GM04504 (cell line): ENCODE measurements at places on chromosomes 6 and 20.
A peak's percentile ranks its signal among the peaks of the same experiment; 100 is the strongest.

GRCh38 chr20:16654858-16655535 is 74.8 kb upstream of the SNRPB2 start:
- no peak for DNase-seq

DNA sequence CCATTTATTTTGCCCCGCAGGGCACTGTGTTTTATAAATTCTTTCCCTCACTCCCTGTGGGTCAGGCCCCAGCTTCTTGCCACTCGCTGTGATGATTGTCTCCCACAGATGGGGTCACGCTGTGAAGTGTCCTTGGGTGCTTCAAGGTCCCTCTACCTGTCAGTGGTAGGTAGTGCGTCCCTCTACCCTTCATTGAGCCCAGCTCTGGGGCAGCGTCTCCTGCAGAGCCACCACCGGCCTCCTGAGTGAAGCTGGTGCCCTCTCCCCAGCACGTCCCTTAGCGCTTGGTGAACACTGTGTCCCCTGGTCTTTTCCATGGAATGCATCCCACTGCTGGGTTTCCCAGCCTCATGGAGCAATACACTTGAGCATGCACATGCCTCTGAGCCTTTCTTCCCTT is 108.2 kb downstream of the NRN1 start:
- DNase-seq: no peak

GRCh38 chr6:109059153-109059552 is 35.5 kb downstream of the SESN1 start:
- no peak for DNase-seq

DNA sequence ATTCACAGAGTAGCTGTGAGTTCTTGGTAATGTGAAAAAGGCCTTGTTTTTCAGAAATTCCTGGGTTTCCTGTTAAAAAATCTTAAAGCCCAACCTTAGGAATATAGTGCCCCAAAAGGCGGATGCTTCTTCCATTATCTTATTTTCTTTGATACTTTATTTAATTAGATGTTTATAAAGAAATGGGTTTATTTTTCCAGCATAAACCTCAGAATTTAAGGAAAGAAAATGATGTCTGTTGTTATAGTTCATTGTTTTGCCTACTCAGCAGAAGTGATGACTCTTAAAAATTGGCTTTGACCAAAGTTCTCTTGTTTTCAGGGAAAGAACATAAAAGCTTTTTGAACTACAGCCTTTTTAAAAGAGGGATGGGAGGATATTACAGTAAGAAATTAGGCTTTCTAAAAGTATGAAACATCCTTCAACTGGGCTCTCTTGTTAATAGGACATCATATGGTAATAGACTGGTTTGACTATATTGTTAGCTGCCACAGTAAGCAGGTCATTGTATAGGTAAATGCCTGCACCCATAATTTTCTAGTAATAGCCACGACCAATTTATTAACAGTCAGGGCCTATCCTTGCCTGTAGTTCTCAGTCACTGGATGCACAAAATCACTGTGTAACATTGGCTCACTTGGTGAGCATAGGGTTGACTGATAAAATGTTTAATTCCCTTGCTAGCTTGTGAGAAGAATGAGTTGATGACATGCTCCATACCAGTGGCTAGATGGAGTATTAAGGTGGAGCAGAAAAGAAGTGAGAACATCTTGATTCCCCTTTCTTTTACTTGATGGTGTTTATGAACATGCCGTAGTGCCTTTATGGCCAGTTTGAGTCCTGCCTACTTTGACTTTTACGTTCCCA is 5.2 kb downstream of the SRSF6 start:
- no peak for DNase-seq

DNA sequence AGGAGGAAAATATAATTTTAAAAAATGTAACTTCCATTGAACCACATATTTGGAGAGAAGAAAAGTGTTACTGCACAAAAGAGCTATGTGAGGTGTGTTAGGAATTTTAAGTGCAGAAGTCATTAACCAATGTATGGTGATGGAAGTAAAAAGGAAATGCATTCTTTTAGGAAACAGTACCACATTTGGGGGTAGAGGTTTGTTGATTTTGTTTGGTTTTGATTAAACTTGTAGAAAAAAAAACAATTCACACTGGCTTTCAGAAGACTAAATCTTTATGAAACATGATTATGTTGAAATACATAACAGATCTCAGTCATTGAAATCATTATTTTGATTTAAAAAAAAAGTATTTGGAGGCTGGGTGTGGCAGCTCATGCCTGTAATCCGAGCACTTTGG is 1287.0 kb upstream of the GJE1 start:
- DNase-seq: no peak

- no peak for DNase-seq
Measured at GRCh38 chr6:82370788-82371187, 7.2 kb downstream of the TPBG start.

DNA sequence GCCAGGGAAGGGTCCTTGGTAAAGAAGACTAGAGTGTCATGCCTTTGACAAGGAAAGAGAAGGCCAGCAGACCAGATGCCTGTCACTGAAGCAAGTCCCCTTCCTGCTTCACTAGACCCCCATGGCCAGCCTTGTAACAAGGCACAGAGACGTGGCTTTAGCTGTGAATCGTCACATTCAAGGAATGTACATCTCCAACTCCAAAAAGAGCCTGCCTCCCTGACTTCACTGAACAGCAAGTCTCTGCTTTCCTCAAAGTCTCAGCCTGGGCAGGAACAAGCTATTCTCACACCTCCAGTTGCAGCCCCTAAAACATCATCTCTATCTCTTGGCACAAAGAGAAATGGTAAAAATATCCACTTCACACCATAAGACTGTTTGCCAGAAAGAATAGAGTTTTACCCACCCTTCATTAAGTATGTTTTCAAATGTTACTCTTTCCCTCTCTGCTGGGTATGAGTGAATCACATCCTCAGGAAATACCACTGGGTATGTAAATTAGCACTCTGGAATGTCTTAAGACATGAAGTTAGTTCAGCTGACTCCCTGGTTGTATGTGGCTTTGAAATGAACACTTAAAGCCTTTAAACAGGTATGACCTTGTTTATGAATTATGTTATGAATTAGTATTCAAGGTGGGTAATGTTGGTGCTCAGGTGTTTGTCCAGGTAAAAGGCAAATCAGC is 46.4 kb upstream of the NT5E start:
- DNase-seq: peak; percentile 62

DNA sequence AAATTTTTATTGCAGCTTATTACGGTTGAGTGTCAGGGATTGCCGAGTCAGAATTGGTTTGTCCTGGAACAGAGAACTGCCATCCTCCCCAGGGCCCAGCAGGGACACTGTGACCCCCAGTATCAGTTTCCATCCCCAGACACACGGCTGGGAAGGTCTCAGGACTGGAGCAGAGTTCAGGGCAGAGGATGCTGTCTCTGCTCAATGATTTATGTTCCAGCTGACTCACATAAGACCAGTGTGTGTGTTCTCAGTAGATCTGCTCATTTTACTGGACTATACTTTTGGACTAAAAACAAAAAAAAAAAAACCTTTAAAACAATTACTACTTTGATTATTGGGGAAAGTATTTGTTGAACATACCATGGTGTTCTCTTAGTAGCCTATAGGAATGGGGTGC is 44.2 kb downstream of the FNDC1 start:
- peak; percentile 44 for DNase-seq

DNA sequence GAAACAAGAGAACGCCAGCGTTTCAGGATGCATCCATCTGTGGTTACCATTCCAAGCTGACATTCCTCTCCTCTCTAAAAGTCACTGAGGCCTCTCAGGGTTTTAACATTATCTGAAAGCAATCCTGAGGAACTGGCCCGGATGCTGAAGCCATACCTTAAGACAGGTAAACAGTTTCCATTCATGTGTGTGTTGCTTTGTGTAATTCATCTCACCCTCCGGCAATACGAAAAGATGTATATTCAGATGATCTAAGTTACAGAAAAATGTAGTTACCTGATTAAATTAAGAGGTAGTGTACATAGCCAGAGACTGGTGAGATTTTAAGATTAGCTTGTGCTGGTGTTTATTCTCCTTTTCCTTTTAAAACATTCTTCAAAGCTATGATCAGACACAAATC is 68.4 kb upstream of the BACH2 start:
- DNase-seq: no peak

GRCh38 chr6:54900666-54901065 is 54.1 kb downstream of the FAM83B start:
- DNase-seq: no peak

- no peak for DNase-seq
Measured at GRCh38 chr6:161219680-161220079, 54.2 kb downstream of the AGPAT4 start.

DNA sequence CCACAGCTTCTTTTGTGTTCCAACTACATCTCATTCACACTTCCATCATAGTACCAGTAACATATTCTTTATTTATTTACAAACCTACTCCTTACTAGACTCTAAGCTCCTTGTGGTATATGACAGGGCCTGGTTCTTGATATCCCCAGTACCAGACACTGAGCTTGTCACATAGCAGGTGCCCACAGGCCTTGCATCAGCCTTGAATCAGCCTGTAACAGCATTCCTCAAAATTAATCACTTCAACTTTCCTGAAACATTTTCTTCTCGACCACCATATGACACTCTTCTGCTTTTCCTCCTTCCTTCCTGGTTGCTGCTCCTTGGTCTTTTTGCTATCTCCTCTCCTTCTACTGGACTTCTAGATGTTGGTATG is 24.7 kb upstream of the SRPK1 start:
- no peak for DNase-seq

GRCh38 chr6:91877994-91878393 is 1291.1 kb upstream of the MAP3K7 start:
- no peak for DNase-seq

DNA sequence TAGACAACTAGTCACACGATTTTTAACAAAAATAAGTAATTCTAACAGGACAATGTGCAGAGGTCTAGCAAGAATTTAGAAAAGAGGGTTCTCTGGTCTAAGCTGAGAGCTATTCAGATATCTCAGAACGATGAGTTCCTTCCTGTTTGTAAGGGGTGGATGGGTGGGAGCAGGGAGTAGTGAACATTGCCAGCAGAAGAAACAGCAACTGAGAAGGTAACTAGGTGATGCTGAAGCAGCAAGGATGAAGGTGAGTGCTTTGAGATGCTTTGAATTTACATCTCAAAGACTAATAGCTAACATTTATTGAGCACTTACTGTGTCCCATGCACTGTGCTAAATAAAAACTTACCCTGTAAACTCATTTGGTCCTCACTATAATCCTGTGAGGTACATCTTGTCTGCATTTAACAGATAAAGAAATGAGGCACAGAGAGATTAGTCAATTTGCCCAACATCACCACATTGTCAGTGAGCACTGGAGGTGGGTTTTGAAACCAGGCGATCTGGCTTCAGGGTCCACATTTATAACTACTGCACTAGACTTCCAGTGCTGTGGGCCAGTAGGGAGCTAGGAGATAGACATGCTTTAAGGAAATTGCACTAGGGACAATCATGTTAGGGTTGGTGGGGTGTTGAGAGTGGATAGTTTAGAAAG is 15.7 kb downstream of the BRD2 start:
- DNase-seq: no peak

DNA sequence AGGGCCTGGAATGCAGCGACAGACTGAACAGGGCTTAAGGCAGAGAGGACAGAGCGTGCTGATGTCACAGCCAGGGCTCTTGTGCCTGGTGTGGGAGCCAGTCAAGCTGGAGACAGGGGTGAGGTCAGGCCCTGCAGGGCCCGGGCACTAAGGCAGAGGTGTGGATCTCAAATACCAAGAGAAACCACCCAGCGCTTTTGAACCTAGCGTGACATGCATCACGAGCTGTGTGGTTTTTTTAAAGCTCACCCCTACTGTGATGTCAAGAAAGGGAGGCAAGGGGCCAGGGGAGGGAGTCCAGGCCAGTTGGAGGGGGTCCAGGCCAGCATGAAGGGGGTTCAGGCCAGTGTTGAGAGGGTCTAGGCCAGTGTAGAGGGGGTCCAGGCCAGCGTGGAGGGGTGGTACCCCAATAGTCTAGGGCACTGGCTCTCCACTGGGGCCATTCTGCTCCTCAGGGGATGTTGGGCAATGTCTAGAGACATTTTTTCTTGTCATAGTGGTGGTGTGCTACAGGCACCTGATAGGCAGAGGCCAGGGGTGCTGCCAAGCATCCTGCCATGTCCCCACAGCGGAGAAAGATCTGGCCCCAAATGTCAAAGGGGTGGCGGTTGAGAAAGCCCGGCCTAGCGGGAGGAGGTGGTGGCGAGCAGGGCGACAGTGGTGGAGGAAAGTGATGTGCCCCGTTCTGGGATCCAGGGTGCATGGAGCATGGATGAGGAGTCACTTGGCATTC is 42.6 kb downstream of the RBM38 start:
- DNase-seq: no peak

GRCh38 chr20:36418711-36419110 is 112.6 kb downstream of the DLGAP4 start:
- no peak for DNase-seq

- no peak for DNase-seq
Measured at GRCh38 chr20:10696650-10697049, 22.9 kb upstream of the JAG1 start.

- DNase-seq: no peak
Measured at GRCh38 chr20:62734326-62734725, 25.7 kb downstream of the NTSR1 start.

DNA sequence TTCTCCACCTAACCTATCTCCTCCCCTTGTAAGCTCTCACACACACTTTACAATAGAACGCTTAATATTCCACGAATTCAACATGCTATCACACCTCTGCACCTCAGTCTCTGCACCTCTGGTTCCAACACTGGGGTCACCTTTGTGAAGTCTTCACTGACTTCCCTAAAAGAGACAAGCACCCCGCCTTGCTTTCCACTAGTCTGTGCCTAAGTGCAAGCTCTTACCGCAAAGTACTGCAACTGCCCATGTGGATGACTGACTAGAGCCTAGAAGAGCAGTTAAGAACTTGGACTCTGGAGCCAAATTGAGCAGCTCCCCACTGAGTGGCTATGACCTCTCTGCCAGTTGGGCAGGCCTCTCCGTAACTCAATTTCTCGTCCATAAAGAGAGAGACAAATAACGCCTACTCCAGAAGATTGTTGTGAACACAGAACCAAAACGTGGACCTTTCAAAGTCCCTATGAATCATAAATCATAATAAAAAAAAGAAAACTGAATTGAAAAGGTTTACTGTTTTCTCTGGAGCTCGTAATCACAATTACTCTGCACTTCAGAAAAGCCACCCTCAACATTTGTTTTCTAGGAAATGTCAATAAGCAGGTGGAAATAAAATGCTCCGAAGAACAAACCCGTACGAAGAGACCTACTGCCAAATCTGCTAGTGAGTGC is 1.2 kb downstream of the IFNGR1 start:
- DNase-seq: no peak
